Thyroid gland (tissue), 4 donors: ENCODE measurements at places on chromosomes 13 and 19. TPM values are rescaled to one million over a fixed set of nuclear protein-coding genes. Genes with fewer than 3 reads are reported as not detected.

FCAR gene
- 0.67 TPM for total RNA-seq

GARIN5A gene
- 5.8 TPM for total RNA-seq

ADAT3 gene
- 10.4 TPM for total RNA-seq

BEST2 gene
- not detected for total RNA-seq

CRX gene
- not detected for total RNA-seq

ATXN8OS gene
- not detected for total RNA-seq

GRCh38 chr13:111975539-111976473, 91.1 kb upstream of the SOX1 start:
- no peaks in the 10 kb centered on the region for H3K27me3 ChIP-seq
- H3K36me3 ChIP-seq, result no peaks in the 10 kb centered on the region
- H3K4me1 ChIP-seq, result no peaks in the 10 kb centered on the region
- H3K27ac ChIP-seq, result no peak overlapping the region
- H3K4me3 ChIP-seq, result no peak overlapping the region

DNA sequence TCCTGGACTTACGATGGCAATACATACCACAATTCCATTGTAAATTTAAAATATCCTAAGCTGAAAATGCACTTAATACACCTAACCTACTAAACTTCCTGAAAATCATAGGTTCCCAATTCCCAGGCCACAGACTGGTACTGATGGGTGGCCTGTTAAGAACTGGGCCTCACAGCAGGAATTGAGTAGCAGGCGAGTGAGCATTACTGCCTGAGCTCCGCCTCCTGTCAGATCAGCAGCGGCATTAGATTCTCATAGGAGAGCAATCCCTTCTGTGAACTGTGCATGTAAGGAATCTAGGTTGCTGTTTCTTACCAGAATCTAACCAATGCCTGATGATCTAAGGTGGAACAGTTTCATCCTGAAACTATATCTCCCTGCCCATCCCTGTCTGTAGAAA, 1670.2 kb upstream of the PCDH20 start:
- no peaks in the 10 kb centered on the region for H3K27me3 ChIP-seq
- no peak overlapping the region for H3K4me3 ChIP-seq
- no peaks in the 10 kb centered on the region for H3K4me1 ChIP-seq
- no peak overlapping the region for H3K27ac ChIP-seq
- H3K36me3 ChIP-seq, result no peaks in the 10 kb centered on the region

DNA sequence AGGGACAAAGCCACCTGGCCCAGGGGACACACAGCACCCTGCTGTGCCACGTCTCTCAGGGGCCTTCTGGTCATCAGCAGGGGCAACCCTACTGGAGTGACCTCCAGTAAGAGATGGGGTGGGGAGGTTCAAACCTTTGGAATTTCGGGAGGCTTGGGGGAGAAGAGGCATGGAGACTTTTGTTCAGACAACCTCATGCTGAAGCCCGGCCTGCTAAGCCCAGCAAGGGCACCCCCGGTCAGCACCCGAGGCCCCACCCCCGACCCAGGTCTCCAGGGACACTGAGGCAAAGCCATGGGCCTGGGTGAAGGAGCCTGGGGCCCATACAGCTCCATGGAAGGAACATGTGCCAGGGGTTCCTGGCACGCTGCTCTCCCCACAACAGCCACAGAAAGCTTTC, 23.3 kb downstream of the ZNF787 start:
- H3K36me3 ChIP-seq, result peaks cover 10% of the 10 kb centered on the region
- no peaks in the 10 kb centered on the region for H3K27me3 ChIP-seq
- DNase-seq, result no peak
- no peak overlapping the region for H3K4me3 ChIP-seq

GRCh38 chr19:2494447-2495129, 18.7 kb downstream of the GADD45B start:
- H3K36me3 ChIP-seq, result no peaks in the 10 kb centered on the region
- peak overlapping the region; percentile 23 for H3K4me3 ChIP-seq

- no peaks in the 10 kb centered on the region for H3K36me3 ChIP-seq
- peak overlapping the region; percentile 8 for H3K27ac ChIP-seq
- H3K4me1 ChIP-seq, result no peaks in the 10 kb centered on the region
- no peaks in the 10 kb centered on the region for H3K27me3 ChIP-seq
- DNase-seq, result no peak
Observed at GRCh38 chr13:48491423-48492095, 41.3 kb downstream of the RCBTB2 start.

GRCh38 chr19:51372649-51373504, at the start of gene NKG7:
Gene NKG7 (minus strand): TSS chr19:51372654. CDS start chr19:51372535, 119 bp downstream.
- no peaks in the 10 kb centered on the region for H3K36me3 ChIP-seq
- H3K27ac ChIP-seq, result no peak within 1 kb of the TSS
- DNase-seq, result no peak

DNA sequence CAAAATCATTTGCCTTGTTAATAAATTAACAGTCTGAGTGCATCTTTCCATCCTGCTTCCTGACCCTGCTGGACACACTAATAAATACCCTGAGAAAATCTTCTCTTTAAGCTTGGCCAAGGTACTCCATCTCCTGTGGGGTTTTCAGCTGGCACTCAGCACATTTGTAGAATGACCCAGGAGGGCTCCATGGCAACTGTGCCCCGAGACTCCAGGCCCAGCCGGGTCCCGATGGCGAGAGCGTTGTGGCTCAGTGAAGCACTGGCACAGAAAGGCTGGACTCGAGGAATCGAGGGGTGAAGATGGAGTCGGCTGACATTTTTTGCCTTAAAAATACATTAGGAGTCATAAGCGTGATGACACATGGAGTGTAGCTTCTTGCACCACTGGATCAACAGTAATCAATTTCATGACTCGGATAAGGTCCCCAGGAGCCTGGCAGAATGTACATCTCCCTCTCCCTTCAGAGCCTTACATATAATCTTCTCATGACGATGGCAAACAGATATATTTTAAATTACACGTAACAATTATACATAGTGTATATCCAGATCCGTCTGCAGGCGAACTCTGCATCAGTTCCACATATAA, 85.4 kb downstream of the SLC7A1 start:
- no peaks in the 10 kb centered on the region for H3K36me3 ChIP-seq
- no peaks in the 10 kb centered on the region for H3K27me3 ChIP-seq
- no peak for DNase-seq
- peaks cover 6% of the 10 kb centered on the region for H3K4me1 ChIP-seq
- H3K4me3 ChIP-seq, result no peak overlapping the region

DNA sequence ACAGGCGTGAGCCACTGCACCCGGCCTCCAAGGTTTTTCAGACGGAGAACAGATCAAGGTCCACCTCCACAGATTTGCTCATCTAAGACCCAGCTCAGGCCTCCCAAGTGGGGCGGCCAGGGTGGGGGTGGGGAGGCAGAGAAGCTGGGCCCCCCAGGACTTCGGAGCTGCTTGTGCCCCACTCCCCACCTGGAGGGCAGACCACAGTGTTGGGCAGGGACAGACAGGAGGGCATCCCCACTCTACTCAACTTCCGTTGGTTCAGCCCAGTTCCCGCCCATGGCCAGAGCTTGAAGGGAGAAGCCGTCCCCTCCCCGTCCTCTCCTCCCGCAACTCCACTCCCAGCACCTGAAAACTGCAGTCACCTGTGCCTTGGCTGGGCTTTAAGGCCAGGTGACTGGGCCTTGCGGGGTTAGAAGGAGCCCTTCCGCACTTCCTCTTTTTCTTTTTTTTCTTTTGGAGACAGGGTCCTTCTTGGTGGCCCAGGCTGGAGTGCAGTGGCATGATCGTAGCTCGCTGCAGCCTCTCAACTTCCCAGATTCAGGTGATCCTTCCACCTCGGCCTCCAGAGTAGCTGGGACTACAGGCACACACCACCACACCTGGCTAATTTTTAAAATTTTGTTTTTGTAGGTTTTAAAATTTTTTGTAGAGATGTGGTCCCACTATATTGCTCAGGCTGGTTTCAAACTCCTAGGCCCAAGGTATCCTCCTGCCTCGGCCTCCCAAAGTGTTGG, 734 bp upstream of the LRRC8E start:
- H3K36me3 ChIP-seq, result no peaks in the 10 kb centered on the region
- no peak for DNase-seq
- H3K4me3 ChIP-seq, result no peak overlapping the region
- peaks cover 10% of the 10 kb centered on the region for H3K4me1 ChIP-seq
- no peaks in the 10 kb centered on the region for H3K27me3 ChIP-seq
- no peak overlapping the region for H3K27ac ChIP-seq

- no peak for DNase-seq
- H3K36me3 ChIP-seq, result no peaks in the 10 kb centered on the region
- H3K27me3 ChIP-seq, result no peaks in the 10 kb centered on the region
- no peak overlapping the region for H3K27ac ChIP-seq
- H3K4me1 ChIP-seq, result no peaks in the 10 kb centered on the region
- no peak overlapping the region for H3K4me3 ChIP-seq
Observed at GRCh38 chr13:61162636-61163035, 253.0 kb downstream of the PCDH20 start.

DNA sequence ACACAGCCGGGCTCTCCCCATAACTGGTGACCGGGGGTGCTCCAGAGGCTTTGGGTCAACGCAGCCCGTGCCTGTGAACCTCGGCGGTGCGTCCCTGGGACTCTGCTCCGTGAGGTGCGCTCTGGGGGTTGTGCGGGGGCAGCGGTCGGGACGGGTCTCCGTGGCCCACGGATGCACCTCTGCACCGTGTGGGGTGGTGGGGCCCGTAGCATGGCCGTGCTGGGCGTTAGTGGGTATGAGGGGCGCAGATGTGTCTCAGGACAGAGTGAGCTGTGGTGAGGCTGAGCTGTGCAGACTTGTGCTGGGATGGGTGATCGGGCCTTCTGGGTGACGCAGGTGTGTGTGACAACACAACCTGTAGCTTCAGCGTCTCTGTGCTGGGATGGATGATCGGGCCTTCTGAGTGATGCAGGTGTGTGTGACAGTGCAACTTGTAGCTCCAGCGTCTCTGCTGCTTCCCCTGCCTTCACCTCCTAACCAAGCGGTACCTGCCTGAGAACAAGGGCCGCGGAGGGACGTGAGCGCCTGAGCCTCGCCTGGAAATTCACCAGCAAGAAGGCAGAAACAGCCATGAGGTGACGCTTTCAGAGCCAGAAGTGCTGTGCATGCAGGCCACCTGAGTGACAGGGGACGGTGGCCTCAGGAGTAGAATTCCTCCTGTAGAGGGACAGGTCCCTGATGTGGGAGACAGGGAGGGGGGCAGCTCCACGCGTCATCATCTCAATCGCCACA, 599 bp downstream of the ZNF331 start:
- DNase-seq, result peak; percentile 18
- H3K4me1 ChIP-seq, result no peaks in the 10 kb centered on the region
- H3K27me3 ChIP-seq, result no peaks in the 10 kb centered on the region
- H3K27ac ChIP-seq, result peak overlapping the region; percentile 85
